ENCODE measurements at places on chromosomes 7 and 10.

- no peak for DNase-seq
Observed at GRCh38 chr7:117116211-117116610, 162.9 kb downstream of the ST7 start.

GRCh38 chr7:50205011-50205410 lies 99.5 kb upstream of the IKZF1 start:
- no peak for DNase-seq

DNA sequence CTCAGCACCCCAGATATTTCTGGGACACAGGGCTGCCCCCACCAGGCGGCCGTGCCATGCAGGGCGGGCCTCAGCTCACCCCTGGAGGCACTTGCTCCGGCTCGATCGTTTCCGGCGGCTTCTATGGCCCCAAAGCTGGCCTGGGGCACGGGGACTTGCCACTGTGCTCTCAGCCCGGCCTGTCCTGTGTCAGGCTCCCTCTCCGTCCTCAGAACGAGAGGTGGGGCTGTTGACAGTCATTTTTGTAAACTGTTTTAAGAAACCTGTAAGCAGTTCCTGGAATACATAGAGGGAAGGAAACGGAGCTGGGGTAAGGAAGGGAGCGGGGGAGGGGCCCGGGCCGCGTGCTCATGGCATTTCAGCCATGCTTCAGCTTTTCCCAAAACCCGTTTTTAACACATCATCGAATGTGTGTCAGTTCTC lies 30.7 kb upstream of the PRKAR1B start:
- DNase-seq: no peak

DNA sequence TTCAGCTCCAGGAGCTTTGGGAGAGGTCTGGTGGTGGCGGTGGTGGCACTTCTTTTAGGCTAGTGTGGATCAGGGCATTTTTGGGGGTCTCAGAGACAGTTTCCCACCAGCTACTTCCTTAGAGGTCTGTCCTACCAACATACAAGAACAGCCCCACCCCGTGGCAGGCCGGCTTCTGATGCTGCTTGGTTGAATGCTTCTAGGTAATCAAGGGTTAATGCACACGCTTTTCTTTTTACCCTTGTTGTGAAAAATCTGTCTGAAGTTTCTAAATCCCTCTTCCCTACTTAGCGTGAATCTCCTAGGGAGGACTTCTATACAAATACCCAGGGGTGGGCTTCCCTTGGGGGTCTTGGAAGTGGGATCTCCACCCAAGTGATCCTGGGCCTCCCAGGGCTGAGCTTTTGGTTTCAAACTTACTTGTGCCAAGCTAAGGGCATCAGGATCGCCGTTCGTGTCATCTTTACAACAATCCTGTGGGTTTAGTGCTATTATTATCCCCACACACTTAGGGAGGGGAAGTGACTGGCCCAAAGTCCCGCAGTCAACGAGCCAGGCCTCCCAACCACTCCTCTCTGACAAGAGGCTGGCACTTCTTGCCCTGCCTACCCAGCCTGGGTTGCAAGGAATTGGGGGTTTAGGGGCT lies 1.7 kb downstream of the SH2B2 start:
- DNase-seq: peak; percentile 80

- DNase-seq: peak; percentile 2
Observed at GRCh38 chr7:1696671-1697498, 26.8 kb downstream of the ELFN1 start.

DNA sequence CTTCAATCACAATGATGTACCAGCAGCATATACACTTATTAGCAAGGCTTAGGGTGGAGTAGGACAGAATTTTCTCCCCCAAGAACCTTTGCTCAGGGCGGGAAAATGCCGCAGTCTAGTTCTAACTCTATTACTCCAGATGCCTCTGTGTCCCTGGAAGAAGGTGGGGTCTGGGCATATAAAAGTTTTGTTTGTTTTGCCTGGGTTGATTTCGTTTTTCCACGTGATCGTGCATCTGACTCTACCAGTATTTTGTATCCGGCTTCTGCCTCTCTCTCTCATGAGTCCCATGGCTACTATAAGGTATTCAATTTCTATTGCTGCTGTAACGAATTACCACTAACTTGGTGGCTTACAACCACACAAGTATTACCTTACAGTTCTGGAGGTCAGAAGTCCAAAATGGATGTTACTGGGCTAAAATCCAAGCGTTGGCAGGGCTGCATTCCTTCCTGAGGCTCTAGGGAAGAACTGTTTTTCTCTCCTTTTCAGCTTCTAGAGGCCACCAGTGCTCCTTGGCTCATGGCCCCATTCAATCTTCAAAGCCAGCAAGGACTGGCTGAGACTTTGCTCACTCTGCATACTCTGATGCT lies 181.2 kb upstream of the PRSS58 start:
- no peak for DNase-seq

- DNase-seq: no peak
Observed at GRCh38 chr7:139915268-139915863, 86.3 kb downstream of the TBXAS1 start.

GRCh38 chr10:77024461-77024860 lies 613.1 kb downstream of the KCNMA1 start:
- DNase-seq: no peak

- DNase-seq: no peak
Observed at GRCh38 chr7:36884351-36884750, 160.1 kb upstream of the AOAH start.

- no peak for DNase-seq
Observed at GRCh38 chr10:112628951-112629609, 182.1 kb downstream of the VTI1A start.

GRCh38 chr10:5650664-5651387 lies 15.6 kb downstream of the ASB13 start:
- DNase-seq: no peak

- DNase-seq: no peak
Observed at GRCh38 chr7:82562716-82563404, 119.3 kb upstream of the CACNA2D1 start.

- peak; percentile 13 for DNase-seq
Observed at GRCh38 chr7:127782654-127783559, 130.9 kb downstream of the SND1 start.

GRCh38 chr7:129376076-129376777 lies 58.0 kb upstream of the STRIP2 start:
- peak; percentile 75 for DNase-seq

DNA sequence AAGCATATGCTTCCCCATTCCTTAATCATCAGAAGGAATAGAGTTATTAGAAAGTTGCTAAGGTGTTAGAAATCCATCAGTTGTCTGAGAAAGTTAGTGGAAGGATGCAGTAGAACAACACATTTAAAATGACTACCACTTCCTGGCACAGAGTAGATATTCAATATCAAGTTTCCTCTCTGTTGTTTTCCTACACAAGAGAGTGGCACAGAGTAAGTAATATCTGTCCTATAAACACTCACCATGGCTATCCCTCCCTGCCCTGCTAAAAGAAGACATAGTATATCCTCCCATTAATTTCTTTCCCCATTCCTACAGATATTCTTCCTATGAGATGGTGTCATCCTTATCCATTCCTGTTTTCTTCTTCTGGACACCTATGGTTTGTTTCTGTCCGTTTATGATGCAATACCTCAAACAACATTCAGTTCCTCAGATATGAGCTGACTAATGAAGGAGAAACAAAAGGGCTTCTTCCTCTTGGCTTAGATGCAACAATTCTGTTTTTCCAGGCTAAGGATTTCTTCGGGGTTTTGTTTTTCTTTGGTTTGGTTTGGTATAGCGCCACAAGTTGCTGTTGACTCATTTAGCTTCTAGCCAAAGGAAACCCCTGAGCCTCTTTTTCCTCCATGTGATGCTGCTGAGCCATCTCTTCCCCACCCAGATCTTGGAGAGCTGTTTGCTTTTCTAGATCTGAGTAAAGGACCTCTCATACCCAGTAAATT lies 32.9 kb upstream of the BPGM start:
- no peak for DNase-seq

GRCh38 chr10:132593389-132593788 lies 55.8 kb downstream of the INPP5A start:
- no peak for DNase-seq

DNA sequence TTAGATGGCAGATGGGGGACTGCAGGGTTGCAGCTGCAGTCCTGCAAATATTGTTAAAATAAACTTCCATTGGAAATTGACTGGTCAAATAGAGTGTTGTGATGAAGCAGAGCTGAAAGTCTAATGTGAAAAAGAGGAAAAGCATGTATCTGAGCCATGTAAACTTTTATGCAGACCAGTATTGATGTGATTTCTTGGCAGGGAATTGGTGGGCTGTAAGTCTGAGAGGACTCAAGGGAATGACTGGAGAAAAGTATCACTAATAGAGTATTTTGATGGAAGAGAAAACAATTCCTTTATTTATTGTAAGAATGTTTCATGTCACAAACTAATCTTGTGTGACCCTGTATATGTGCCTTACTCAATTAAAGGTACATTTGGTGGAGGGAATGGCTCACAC lies 155.5 kb downstream of the PPP1R9A start:
- no peak for DNase-seq

DNA sequence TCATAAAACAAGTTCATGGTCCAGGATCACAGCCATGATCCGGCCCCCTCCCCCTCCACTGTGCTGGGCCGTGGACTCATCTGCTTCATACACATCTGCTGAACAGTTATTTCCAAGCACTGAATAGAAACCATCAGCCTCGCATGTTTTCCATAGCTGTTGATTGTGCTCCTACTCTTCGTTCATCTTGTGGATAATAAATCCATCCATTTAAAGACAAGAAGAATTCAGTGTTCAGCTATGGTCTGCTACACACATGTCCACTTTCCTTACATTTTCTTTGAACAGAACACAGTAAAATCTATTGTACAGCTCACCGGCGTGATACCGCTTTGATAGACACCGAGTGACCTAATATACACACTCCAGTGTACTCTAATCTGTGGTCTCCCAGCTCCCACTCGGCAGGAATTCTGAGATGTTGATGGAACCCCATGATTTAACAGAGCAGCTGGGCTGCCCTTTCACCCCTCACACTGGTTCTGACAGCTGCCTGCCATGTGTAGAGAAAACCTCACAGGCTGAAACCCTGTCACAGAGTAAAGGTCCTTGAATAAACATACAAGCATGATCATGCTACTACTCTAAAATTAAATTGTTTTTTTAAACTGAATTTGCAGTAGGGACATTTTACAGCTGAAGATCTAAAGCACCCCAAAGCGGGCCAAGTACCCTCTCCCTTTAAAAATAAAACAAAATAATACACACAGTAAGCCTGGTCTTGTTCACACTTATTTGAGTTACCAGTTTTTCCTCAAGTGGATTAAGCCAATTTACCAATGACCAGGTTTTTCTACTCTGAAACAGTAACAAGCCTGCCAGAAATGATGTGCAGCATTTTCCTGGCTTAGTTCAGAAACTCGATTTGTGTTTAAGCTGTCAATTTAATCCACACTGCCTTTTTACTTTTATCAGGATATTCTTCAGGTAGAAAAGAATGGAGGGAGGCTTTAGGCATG lies 95.1 kb upstream of the FZD1 start:
- no peak for DNase-seq

- no peak for DNase-seq
Observed at GRCh38 chr7:28163949-28164348, 16.6 kb downstream of the JAZF1 start.

DNA sequence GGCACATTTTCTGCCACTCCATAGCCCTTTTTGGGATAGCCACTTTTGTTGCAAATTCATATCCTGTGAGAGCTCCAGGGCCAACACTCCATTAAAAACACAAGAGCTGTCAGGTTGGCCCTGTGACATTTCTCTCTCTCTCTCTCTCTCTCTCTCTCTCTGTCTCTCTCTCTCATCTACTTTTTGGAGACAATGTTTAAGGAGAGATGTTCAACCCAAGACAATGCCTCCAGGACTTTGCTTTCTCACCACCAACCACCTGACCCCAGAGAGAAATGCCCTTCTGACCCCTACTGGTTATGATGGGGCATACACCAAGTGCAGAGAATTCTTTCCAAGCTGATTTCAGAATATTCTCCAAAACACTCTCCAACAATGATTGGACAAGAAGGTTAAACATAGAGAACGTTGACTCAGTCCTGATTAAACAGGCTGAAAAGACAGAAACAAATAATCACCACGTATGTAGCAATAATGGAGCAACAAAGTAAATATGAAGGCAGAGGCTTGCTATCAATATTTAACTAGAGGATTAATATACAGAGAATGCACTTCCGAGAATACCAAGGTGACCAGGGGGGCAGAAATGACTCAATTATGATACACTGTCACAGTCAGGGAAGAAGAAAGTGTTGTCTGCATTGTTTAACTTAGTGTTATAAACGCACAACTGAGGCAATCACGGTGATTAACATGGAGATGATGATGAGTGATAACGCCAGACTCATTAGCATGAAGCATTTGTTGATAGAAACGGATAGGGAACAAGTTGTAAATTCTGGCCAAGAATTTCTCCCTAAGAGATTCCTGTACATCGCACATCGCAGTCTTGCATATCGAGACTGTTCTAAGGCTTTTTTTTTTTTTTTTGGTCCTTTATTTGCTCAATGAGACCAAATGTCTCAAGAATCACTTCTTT lies 178.5 kb downstream of the NRP1 start:
- peak; percentile 10 for DNase-seq

DNA sequence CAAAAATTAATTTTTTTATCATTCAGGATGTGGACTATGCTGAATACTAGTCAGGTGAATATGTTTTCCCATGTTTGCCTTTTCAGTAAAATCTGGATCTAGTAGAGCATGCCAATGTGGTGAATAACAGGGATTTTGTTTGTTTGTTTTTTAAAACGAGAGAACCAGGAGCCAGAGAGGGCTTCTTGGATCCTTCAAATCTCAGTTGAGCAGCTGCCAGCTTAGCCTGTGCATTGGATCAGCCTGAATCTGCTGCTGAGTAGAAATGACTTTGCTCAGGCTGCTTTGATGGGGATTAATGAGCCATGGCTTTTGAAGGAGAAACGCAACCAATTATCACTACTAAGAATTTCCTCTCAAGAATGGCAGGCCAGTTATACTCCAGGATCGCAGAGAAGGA lies 493.8 kb downstream of the ARL4A start:
- no peak for DNase-seq

GRCh38 chr7:143384661-143385631 lies 3.8 kb downstream of the ZYX start:
- no peak for DNase-seq

GRCh38 chr7:66415659-66416265 lies 210.6 kb downstream of the TPST1 start:
- no peak for DNase-seq

DNA sequence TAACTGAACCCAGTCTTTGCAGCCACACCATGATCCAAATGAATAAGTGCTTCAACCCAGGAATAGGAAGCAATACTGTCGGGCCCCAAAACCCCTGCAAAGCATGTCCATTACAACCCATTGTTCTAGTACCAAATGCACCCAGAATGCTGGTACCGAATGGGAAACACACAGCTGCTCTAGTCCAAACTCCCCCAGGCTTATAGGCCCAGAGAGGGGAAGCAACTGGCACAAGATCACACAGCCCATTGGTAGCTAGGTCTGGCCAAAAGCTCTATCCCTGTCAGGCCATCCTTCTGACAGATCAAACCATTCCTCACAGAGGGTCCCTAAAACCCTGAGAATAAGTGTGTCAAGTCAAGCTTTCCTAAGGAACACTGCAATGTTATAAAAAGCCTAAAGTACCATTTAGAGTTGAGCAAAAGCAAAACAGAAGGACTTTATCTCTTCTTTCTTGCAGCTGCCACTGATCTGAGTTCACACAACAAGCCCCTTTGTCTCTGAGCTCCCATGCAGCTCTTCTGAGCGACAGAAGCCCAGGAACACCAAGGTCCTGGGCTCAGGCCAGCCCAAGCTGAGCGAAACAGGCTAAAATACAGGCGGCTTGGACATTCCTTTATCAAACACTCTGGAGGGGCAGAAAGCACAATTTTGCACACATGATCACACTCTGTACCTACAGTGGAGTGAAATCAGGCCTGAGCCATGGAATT lies 116.7 kb downstream of the SGMS1 start:
- no peak for DNase-seq

- DNase-seq: no peak
Observed at GRCh38 chr7:26083113-26083512, 68.9 kb upstream of the NFE2L3 start.

GRCh38 chr7:116197360-116197759 lies 13.0 kb upstream of the TES start:
- no peak for DNase-seq

All from RPMI8226 (cell line).